Activated CD4-positive, alpha-beta T cell treated with anti-CD3 and anti-CD28 coated beads, Interleukin-2, Interleukin-6, amounts not matched to agents 100 ng/mL and 50 ng/mL, durations not matched to agents 16 hours and 8 hours (primary cell): ENCODE measurements at places on chromosomes 2 and 18.

GRCh38 chr18:62436636-62437234 is 86.1 kb upstream of the ZCCHC2 start:
- no peak for DNase-seq

DNA sequence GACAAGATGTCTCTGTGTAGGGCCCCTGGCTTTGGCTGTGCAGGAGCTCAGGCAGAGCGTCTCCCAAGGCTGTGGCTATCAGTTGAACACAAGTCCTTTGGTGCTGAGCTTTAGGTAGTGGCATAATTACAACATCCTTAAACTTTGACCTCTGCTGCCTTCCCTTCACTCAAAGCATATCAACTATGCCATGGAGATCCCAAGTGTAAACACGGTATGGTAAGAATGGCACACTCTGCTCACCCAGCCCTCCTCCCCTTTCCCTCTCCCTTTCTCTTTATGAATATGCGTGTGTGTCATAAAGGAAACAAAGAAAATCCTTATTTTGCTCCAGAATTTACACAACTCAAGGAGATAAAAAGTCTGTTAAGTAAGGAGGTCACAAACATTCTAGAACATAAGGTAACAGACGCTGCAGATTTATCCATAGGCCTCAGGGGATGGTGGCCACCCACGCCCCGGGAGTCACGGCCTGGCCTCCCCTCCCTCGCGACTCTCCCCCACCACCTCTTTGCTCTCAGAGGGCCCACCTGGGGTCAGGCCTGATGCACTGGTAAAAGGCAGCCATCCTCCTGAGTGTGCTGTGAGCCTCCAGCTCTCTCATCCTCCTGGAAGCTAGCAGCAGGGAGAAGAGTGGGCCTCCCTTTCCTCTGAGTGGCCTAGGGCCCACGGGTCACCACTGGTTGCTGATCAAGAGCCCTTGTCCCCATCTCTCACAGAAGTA is 67.3 kb downstream of the CRACDL start:
- no peak for DNase-seq

DNA sequence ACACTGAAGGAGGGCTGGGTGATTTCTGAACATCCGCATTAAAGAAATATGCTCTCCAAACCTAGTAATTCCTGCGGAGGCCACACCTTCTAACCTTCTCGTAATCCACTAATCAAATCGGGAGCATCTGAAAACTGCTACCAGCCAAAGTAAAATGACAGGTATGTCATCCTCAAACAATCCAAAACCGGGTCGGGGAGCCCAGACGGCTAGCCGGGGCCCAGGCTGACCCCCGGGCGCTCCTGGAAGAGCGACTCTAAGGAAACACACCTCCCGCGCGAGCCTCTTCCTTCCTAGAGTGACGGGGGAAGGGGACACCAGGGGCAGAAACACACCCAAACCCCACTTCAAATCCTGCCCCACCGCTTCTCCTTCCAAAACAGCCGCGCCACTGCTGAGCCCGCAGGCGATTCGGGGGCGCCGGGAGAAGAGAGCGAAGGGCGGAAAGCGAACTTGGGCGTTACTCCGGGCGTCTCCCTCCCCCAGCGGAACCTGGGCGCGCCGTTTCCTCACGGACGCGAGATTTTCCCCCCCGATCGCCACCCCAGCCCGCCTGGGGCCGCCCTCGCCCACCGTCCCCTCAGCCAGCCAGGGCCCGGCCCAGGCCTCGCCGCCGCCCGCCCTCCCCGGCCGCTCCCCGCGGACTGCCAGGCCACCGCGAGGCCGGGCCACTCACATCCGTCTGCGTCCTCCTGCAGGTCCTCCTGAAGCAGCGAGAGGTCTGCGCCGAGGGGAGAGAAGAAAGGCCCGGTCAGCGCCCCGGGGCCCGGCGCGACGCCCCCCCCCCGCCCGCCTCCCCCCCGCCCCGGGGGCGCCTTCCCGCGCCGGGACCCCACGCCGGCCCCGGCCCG is 584 bp downstream of the PPP4R1 start:
- DNase-seq = peak; percentile 51

GRCh38 chr18:13371689-13372418 is 153.3 kb downstream of the LDLRAD4 start:
- no peak for DNase-seq

- peak; percentile 74 for DNase-seq
Observed at GRCh38 chr18:3603421-3604234, 153.7 kb downstream of the TGIF1 start.

DNA sequence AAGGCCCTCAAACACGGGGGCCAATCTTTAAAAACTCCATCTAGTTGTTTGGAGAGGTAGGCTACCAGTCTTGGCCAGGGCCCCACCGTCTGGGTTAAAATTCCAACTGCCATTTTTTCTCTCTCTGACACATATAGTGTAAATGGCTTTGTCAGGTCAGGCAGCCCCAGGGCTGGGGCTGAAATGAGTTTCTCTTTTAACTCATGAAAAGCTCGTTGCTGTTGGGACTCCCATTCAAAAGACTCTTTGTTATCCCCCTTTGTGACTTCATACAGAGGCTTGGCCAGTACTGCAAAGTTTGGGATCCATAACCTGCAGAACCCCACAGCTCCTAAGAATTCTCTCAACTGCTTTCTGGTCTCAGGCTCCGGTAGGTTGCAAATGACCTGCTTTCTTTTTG is 99.4 kb upstream of the SLC1A4 start:
- DNase-seq = no peak

DNA sequence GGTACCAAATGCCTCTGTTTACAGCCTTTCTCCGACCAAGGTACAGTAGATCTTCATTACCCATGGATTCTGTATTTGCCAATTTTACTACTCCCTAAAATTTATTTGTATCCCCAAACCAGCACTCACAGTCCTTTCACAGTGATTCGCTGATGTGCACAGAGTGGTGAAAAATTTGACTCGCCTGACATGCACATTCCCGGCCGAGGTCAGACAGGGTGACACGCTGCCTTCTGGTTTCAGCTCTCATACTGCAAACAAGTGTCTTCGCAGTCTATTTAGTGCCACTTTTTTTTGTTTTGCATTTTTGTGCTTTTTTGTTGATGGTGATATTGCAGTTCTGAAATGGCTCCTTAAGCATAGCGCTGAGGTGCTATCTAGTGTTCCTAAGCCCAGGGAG is 71.0 kb downstream of the MAPK4 start:
- no peak for DNase-seq

GRCh38 chr18:58466636-58467205 is 162.2 kb downstream of the ALPK2 start:
- DNase-seq = no peak

GRCh38 chr2:204730603-204731002 is 185.3 kb downstream of the PARD3B start:
- DNase-seq = no peak

- no peak for DNase-seq
Observed at GRCh38 chr2:1493431-1494126, 80.3 kb downstream of the TPO start.
